NCI-H1048 (cell line): ENCODE measurements at places on chromosomes 4 and X.

DNA sequence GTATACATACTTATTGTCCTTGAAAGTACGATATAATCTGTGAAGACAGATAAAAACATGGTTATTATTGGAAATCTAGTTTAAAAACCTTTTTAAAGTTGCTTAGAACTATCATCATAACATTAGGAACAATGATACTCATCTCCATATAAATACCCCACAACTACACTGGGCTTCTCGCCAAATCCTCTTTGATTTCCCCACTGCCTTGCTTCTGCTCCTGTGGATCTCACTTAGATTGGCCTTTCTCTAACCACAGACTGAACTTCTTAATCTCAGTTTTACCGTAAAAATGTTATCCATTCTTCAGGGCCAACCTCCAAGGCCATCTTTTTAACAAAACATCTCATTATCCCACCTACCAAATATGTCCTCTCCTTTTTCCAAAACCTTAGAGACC lies 77.6 kb downstream of the PRKG2 start:
- DNase-seq, result no peak

DNA sequence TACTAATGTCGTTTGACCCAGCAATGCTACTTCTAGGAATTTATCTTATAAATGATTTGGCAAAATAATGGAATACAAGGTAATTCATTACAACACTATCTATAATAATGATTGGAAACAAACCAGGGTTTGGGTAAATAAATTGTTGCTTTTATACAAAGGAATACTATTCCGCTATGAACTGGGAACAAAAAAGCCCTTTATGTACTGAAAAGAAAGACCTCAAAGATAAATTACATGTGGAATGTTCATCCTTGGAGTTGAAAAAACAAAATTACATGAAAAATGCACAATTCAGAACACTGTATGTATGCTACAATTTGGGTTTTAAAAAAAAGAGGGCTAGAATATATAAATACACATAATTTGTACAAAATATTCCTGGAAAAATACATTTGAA lies 5.2 kb upstream of the NUP54 start:
- DNase-seq, result no peak

DNA sequence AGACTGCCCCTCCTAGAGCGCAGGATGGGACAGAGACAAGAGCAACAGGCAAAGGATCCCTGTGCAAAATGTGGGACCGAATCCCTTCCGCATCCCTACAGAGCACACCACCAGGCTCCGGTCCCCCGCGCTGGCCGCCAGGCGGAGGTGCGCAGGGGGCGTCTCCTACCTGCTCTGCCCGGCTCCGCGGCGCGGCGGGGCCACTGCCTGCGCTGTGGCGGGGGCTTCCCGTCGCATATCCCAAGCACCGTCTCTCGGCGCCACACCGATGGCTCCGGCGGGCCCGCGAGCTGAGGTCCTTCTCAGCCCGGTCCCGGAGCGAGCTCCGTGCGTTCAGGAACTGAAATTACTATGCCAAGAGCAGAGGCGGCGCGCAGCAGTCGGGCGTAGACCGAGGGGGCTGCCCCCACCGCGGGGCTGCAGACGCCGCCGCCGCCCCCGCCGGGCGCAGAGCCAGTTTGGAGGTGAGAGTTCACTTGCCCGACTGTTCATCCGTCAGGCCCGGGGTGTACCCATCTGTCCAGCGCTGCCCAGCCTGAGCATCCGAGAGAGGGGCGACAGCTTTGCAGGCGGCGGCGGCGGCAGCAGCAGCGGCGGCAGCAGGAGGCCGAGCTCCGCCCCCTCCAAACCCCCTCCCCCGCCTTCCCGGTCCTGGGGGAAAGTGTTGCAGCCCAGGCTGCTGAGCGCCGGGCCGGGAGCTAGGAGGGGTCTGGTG lies at the start of gene GPRIN3:
Gene GPRIN3 (minus strand): TSS at position 355 of the 715 bp plus-strand sequence. CDS start 57,690 bp downstream, outside the sequence.
- no peak for DNase-seq

DNA sequence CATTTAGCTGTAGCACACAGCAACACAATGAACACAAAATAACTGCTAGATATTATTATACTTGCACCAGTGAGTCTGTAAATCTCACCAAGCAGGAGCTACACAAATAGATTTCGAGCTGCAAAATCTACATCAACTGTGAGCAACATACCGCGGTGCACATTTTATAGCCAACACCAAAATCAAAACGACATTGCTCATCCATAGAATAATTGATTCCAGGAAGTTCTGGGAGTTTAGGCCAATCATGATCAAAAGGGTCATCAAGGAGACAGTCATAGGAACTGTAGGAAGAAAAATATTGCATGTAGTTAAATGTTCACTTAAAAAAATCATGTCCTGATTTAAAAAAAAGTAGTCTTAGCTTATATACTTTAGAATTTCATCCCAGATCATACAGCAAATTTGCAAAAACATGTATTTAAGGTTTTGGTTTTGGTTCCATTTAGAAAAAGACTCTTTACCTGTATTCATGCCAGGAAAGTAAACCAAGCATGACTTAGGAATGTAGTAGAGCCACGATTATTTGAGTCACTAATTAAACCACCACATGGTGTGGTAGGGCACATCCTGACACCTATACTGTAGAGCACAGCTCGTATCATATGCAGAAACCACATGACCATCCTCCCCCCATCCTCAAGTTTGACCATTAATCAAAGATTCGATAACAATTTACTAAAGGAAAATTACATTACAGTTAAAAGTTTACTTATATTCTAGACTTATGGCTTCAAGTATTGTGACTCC lies 250.4 kb downstream of the ADAMTS3 start:
- no peak for DNase-seq

DNA sequence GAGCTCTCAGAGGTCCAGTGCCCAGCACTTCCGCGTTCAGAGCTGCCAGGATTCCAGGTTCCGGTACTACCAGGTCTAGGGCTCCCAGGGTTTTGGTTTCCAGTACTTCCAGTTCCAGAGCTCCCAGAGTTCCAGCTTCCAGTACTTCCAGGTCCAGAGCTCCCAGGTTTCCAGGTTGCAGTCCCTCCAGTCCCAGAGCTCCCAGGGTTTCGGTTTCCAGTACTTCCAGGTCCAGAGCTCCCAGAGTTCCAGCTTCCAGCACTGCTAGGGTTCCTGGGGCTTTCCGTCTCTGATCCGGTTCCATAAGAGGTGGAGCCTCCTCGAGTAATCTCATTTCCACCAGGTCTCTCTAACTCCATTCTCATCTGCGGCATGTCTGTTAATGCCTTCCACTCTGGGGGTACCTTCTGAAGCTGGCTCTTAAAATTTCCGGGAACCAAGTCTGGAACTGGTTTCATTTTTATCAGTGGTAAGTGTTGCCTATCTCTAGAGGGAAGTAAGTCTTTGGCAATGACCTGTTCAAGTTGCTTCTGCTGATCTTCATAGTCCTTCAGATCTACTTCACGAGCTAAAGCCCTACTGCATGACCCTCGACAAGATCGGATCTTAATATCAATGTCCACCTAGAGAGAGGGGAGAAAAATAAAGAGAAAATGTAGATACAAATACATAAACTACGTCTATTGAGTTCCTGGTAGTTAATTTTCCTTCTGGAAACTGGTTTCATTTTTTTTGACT lies 4.1 kb downstream of the FGA start:
- no peak for DNase-seq

- no peak for DNase-seq
Observed at GRCh38 chr4:6917461-6918271, 8.0 kb downstream of the TBC1D14 start.

DNA sequence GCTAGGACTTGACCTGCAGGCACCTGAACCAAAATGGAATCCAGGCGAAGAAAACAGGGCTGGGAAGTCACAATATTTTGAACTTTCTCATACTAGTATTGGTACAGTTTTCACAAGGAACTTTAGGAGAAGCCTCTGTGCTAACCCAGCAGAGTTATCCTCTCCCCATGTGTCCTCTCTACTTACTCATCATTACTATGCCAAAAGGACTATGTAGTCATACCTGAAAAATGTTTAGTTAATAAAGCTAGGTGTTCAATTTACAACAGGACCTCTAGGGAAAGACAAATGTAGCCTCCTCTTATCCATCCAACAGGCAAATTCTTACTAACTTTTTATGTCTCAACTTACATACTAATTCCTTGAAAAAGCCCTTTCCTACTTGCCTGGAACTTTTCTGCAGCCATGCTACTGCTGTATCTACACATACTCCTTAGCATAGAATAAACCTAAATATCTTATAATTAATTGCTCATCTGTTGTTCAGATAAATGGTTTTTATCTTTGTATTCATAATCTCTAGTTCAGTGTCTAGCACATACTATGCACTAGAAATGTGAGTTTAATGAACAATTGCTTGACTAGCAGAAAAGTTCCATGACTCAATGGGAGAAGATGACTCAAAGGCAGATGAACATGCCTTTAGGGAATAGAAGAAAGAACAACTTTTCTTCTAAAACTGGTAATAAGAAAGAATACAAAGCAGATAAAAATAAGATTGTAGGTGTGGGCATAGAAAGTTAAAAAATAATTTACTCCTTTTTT lies 215.5 kb upstream of the VEGFC start:
- no peak for DNase-seq

- no peak for DNase-seq
Observed at GRCh38 chrX:17563076-17563475, 174.2 kb upstream of the SCML1 start.

DNA sequence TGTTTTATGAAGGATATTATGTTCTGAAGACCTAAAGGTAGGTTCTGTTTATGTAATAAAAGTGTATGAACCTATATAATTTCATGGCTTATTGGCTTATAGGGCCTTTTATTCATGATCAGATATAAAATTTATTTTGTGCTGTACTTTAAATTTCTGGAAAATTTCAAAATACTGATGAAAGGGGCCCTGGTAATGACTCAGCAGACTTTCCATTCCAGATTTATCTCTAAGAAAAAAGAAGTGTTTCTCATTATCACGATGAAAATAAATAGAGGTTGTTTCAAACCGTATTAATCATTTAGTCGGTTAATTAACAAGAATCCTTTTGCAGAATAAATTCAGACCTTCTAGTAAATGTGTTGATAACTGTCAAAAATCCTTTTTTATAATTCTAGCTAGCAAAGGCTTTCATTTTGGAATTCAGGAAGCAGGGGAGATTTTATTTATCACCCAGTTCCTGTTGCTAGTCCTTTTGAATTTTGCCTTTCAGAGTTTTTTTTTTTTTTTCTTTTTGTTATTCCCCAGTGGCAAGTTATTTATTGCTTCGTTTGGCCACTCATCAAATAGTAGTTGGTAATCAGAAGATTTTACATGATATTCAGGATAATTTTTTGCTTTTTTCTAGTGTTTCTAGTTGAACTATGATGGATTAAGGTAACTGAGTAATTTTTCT lies 5.4 kb upstream of the TAPT1 start:
- DNase-seq, result no peak
